CD4-positive, alpha-beta memory T cell (primary cell): ENCODE measurements at places on chromosomes 11 and 22.

- DNase-seq, result no peak
Measured at GRCh38 chr11:12749442-12749841, 75.2 kb downstream of the TEAD1 start.

GRCh38 chr11:57055744-57056143 is 67.0 kb downstream of the OR5AK2 start:
- DNase-seq, result no peak

GRCh38 chr11:11336664-11337063 is 16.4 kb downstream of the CSNK2A3 start:
- DNase-seq, result no peak

- DNase-seq, result no peak
Measured at GRCh38 chr11:35605706-35606105, 12.6 kb upstream of the FJX1 start.

- no peak for DNase-seq
Measured at GRCh38 chr11:87368151-87368550, 330.4 kb downstream of the TMEM135 start.

DNA sequence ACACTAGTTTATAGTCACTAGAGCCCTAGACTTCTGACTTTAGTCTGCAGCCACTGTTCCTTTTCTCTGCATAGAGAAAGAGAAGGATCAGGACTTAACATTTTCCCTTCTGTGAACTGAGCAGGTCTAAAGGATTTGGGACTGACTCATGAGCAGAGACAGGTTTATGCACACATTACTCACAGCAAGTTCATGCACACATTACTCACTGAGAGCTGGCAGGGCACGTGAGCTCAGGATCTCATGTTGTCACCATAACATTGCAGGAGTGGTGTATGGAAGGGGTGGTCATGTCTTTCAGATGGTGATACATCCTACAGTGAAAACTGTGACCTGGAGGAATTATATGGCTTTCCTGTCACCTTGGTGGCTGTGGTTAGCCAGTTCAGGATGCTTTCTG is 56.4 kb downstream of the CEP164 start:
- DNase-seq, result no peak

DNA sequence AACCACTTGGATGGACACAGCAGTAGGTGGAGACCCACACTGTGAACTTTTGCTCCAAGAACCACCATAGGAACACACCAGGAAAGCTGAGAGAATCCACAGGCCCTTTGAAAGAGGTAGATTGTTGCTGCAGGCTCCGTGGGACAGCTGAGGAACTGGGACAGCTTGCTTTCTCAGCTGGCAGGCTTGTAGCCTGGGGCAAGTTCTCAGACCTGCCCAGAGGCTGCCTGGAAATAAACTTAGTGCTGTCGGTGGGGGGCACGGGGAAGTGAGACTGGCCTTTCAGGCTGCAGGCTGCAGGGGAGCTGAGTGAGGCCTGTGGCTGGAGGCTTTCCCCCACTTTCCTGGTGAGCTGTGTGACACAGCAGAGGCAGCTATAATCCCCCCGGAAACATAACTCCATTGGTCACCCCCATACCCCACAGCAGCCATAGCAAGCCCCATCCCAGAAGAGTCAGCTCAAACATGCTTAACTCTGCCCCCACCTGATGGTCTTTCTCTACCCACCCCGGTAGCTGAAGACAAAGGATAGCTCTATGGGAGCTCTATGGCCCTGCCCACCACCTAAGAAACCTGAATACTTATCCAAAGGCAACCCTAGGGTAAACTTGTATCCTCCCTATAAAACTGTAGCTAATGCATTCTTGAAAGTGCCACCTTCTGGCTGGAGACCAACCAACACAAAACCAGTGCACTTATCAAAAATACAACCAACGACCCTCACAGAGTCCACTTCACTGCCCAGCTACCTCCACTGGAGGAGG is 21.4 kb upstream of the ACRV1 start:
- DNase-seq, result no peak

DNA sequence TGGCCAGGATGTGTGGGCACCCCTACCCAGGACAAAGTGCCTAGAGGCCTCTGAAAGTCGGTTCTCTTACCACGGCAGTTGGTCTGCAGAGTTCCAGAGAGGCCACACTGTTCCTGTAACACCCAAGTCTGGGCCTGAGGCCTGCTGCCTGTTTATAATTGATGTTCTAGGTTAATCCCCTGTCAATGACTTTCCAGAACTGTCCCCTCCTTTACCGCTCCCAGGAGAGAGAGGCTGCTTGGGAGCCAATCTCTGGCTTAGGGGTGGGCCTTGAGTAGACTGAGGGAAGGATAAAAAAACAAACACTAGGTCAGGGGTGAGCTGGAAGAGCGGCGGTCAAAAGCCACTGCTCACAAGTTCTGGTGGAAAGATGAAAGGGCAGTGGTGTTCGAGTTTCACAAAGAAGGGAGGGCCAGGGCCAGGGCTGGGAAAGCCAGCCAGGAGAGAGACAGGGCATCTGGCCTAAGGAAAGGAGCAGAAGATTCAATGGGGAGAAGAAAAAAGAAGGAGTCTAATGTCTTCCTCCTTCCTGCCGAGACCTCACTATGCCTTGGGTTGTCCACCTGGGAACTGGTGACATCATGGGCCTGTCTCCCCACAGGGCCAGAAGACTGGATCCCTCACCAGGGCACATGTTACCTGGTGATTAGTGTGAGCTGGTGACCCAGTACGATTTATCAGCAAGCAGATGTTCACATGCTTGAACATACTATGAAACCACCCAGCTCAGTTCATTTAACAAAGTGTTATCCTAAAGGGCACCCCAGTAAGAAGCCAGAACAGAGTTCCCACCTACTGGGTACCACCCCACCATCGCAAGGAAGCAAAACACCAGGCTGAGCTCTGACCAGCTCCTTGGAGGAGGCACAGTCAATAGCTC is 50.2 kb downstream of the PC start:
- no peak for DNase-seq

DNA sequence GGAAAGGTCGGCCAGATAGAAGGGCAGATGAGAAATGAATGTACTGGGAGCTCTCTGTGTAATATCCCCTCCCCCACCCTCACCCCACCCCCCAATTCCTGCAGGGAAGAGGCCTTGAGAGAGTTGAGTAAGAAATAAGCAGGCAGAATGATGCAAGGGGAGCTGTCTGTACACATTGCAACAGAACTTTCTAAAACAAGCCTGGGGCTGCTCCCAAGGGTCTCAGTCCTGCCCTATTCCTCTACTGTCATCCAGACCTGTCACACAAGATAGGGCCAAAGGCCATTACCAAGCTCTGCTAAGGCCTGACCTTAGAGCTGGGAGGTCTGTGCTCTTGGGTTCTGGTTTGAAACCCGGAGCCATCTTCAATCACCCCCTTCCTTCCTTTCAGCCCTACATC is 5.7 kb upstream of the DGAT2 start:
- DNase-seq, result no peak

GRCh38 chr11:87423161-87423560 is 385.4 kb downstream of the TMEM135 start:
- no peak for DNase-seq

GRCh38 chr11:12434325-12434654 is 56.9 kb downstream of the PARVA start:
- no peak for DNase-seq

GRCh38 chr11:128745311-128746136 is 51.7 kb downstream of the FLI1 start:
- DNase-seq, result no peak

GRCh38 chr11:62427630-62428233 is 8.9 kb downstream of the SCGB1A1 start:
- DNase-seq, result no peak

- no peak for DNase-seq
Measured at GRCh38 chr11:113392236-113392921, 4.8 kb downstream of the ANKK1 start.

- no peak for DNase-seq
Measured at GRCh38 chr11:75793966-75794365, 21.0 kb upstream of the UVRAG start.

- no peak for DNase-seq
Measured at GRCh38 chr22:20279662-20280134, 11.6 kb upstream of the RTN4R start.

DNA sequence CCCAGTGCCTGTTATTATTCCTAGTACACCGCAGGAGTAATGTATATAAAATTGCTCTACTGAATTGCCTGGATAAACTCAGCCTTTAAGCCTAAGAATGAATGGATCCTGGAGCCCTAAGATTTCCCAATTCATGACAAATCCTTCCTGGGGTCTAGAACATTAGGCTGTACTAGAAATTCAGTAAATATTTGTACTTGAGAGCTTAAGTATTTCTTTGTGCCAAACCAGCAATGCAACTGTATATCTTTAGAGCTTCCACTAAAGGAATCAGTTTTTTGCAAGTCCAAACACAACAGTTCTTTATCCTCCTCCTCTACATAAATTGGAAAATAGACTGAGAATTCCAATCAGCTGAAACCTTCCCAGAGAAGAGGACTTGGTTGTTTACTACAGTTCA is 65.6 kb downstream of the FAM168A start:
- DNase-seq, result no peak

- DNase-seq, result no peak
Measured at GRCh38 chr11:76067099-76067498, 139.2 kb downstream of the WNT11 start.

DNA sequence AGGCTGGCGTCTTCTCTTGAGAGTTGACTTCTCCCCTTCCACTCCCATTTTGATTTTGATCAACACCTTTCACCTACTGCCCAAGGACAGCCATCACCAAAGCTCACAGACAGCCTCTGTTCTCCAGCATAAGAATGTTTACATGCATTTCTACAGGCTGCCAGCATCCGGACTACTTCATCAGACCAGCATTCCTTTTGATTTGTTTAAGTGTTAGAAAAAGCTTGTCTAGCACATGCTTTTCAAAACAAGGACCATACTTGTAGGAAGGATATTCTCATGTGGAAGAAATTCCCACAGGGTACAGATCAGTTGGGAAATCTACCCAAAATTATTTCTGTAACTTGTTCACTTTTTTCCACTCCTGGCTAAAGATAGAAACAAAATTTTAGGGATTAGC is 6.2 kb upstream of the KCNA4 start:
- no peak for DNase-seq

DNA sequence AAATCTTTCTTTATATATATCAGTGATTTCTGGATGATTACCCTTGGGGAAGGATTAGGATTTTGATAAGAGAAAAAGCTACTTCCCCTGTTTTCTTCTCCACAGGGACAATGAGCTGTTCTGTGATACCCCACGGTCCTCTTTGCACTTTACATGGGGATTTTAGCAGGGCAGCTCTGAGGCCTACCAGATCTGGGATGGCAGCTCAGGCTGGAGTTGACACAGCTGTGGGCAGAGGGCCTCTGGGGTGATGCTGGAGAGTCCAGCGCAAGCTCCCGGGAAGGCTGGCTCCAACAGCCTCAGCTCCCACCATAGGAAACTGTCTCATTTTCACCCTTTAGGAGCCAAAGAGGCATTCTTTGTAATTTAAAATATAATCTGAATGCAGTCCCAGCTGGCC is 383.8 kb upstream of the NARS2 start:
- DNase-seq, result no peak

GRCh38 chr11:83025267-83025704 is 46.4 kb downstream of the RAB30 start:
- DNase-seq, result no peak

DNA sequence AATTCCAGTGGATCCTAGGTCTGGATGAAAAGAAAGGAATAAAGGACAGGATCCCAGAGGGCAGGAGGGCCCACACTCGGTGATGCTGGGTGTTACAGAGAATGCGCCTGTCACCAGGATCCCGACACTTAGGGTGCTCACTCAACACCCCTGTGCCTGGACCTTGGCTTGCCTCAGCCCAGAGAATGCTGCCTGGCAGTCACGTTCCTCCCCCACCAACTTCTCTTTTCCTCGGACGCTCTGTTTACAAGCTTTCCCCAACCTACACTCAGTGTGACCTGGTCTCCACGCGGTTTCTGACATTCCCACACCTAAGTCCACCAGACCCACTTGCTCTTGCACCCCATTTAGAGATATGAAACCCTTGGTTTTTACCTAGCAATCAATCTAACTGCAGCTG is 38.0 kb upstream of the ETS1 start:
- no peak for DNase-seq

DNA sequence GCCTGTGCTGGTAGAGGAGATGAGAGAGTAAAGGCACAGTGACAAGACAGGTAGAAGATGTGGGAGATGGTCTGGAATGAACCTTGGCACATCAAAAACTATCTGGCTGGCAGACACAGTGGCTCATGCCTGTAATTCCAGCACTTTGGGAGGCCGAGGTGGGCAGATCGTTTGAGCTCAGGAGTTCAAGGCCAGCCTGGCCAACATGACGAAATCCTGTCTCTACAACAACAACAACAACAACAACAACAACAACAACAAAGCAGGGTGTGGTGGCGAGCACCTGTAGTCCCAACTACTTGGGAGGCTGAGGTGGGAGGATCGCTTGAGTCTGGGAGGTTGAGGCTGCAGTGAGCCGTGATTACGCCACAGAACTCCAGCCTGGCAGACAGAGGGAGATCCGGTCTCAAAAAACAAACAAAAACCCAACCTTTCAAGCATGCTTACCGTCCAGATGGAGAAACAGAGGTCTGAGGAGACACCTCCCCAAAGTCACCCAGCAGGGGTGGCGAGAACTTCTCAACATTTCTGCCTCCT is 11.8 kb downstream of the KCTD21 start:
- DNase-seq, result no peak

DNA sequence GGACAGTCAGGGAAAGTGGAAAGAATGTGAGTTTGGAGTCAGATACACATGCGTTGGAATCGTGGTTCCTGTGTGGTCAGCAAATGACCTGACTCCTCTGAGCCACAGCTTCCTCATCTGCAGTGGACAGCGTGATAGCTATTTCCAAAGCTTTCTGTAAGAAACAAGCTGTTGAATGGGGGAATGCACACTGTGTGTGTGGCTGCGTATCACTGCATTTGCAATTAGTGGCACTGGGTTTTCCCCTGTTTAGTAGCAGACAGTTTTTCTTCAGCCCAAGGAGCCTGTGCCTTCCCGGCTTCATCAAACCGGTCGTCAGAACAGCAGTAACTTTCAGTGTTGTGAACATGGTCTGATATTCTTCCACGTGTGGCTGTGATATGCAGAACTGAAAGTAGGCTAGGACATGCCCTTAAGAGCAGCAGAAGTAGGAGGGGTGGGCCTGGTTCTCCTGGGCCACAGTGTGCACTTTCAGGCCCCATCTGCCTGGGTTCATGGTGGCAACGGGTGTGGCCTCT is 121.5 kb downstream of the RRAS2 start:
- no peak for DNase-seq

GRCh38 chr11:115535781-115536180 is 31.6 kb upstream of the CADM1 start:
- DNase-seq, result no peak

GRCh38 chr11:6638429-6638828 is 17.2 kb downstream of the DCHS1 start:
- no peak for DNase-seq

GRCh38 chr11:102322560-102322959 is 5.3 kb downstream of the BIRC3 start:
- peak; percentile 44 for DNase-seq
